ENCODE measurements at places on chromosomes 3 and 15.

- DNase-seq: no peak
These were observed 882 bp downstream of the GXYLT2 start for GRCh38 chr3:72888546-72889309.

- DNase-seq: no peak
These were observed 128.4 kb upstream of the RAD18 start for GRCh38 chr3:9091486-9092235.

GRCh38 chr3:34024447-34025240 lies 226.2 kb downstream of the PDCD6IP start:
- DNase-seq: no peak

DNA sequence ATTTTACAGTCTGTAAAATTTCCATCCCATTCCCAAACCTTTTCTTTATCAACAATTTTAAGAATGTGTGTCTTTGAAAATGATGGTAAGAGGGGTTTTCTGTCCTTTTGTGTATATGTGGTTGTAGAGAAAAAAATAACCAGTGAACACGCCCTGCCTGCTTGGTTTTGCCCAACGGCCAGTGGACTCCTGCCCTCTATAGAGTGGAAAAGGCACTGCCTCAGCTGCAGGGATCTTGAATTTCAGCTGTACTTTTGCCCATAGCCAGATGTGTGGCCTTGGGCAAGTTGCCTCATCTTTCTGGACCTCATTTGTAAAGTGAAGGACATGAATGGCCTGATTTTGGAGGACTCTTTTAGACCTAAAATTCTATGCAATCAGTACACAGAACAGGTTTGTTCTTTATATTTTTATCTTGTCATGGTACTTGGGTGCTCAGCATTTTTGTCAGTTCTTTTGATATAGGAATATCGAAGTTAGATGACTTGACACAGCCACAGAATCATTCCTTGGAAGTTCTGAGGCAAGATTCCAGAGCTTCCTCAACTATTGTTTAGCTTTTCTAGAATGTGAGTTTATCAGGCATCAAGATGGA lies 81.0 kb downstream of the CLDN11 start:
- DNase-seq: peak; percentile 57

GRCh38 chr3:18149386-18149785 lies 275.8 kb downstream of the SATB1 start:
- no peak for DNase-seq
